ENCODE measurements at places on chromosomes 3 and 15.

DNA sequence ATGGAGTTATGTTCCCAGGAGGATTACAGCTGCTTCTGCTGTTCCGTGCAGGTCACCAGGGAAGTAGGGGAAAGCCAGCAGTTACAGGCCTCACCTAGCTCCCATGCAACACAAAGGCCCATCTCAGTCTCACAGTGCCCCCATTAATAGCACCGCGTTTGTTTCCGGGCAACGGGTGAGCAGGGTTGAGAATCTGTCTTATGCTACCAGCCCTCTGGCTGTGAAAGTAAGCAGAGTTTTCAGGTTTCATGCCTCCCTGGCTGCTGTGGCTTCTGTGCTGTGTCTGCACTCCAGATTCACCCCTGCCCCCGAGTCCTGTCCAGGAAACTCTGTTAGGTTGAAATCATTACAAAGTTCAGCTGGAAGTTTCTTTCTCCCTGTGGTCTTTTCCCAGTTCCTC, 254.4 kb upstream of the GPR149 start:
- DNase-seq, result no peak

- no peak for DNase-seq
Observed at GRCh38 chr3:44966795-44967278, 9.1 kb downstream of the ZDHHC3 start.

- DNase-seq, result no peak
Observed at GRCh38 chr15:99057697-99058420, 47.0 kb upstream of the SYNM start.

- no peak for DNase-seq
Observed at GRCh38 chr3:183317886-183318865, 65.1 kb downstream of the B3GNT5 start.

- no peak for DNase-seq
Observed at GRCh38 chr3:65004306-65004705, 316.5 kb upstream of the ADAMTS9 start.

DNA sequence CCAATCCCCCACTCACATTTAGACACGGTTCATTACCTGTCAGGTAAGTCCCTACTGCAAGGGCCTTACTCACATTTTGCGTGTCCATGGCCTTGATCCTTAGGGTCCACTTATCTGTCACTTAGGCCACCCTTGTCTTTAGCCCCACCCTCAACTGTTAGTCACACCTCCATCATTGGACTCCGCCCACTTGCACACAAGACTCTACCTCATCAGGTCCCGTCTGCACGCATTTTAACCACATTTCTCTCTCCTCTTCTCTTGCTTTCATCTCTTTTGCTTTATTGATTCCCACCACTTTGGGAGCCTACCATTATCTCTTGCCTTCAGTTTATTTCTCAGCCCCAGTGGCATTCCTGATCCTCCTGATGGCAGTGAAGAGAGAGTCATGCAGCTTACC, at the start of gene IQCF6:
Gene IQCF6 (minus strand): TSS at position 101 of the 400 bp plus-strand sequence. CDS start 13 bp downstream, at position 88.
- DNase-seq, result no peak

DNA sequence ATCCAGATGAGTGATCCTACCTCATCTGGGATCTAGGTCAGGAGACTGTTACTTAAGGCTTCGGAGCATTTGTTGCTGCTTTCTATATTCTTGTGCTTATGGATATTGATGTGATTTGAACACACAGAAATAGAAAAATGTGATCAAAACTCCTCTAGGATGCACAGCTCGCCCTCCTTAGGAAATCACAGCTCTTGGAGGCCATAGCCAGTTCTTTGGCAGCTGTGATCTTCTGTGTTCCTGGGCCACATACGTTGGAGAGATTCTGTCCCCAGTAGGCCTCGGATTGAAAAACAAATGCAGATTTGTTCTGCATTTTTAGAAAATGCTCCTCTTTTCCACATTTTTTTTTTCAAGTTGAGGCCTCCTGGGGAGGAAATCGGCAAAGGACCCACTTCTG, 437.4 kb upstream of the THBS1 start:
- DNase-seq, result no peak

- DNase-seq, result no peak
Observed at GRCh38 chr3:141686466-141687291, 51.4 kb upstream of the RNF7 start.

DNA sequence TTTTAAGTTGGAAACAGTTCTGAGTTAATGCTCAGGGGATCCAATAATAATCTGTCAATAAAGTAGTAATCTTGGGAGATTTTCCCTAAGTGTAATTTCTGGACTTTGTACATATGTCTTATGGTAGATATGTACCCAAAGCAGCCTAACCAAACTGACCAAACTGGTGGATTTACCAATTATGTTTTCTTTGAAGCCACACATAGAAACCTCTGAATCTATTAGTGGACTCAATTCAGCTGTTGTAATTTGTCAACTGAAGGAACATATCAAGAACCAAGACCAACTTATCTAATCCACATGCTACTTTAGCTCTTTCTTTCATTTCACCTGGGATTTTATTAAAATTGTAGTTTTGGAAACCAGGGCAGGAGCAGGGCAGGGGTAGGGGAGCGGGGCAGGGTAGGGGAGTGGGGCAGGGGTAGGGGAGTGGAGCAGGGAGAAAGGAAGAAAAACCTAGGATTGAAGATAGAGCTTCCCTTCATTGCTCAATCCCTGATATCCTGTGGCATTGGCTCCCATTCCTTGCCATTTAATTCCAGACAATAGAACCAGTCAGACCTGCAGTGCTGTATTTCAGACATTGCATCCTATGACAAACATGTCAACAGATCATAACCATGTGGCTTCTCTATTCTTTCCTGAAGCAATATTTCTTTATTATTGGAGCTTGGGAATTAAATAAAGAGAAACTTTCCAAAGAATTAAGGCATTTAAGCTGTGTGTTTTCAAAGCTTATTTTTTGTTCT, 101.8 kb downstream of the NFKBIZ start:
- no peak for DNase-seq

GRCh38 chr3:12833222-12834161, 7.9 kb downstream of the RPL32 start:
- no peak for DNase-seq

- no peak for DNase-seq
Observed at GRCh38 chr3:4730719-4731118, 237.6 kb downstream of the ITPR1 start.

- DNase-seq, result no peak
Observed at GRCh38 chr15:78840661-78841375, 29.6 kb upstream of the ADAMTS7 start.

GRCh38 chr3:170485294-170485693, 66.6 kb downstream of the CLDN11 start:
- no peak for DNase-seq

DNA sequence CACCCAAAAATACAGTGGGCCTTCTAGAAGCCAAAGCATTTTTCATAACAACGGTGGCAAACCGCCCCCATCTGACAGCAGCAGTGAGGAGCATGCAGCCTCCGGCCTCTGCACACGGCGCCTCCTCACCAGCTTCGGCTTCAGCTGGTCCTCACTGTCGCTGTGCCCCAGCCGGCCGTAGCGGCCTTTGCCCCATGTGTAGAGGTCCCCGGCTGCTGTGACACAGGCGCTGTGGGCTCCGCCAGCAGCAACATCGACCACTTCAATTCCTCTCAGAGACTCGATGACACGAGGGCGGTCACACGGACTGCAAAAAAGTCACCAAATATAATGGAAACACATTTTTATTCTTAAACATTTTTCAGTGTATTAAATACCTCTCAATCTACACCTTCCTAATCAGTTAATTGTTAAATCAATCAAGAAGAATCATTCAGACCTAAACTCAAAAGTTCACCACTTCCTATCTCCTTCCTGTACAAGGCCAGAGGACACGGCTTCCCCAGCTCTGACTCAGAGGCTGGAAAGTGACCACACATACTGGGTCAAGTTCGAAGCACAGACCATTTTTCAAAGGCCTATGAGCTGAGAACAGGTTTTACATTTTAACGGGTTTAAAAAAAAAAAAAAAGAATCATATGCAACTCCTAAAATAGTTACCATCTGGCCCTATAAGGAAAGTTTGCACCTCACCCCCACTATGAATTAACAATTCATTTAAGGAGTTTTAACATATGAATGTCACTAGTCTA, 33.6 kb upstream of the OCA2 start:
- peak; percentile 26 for DNase-seq

DNA sequence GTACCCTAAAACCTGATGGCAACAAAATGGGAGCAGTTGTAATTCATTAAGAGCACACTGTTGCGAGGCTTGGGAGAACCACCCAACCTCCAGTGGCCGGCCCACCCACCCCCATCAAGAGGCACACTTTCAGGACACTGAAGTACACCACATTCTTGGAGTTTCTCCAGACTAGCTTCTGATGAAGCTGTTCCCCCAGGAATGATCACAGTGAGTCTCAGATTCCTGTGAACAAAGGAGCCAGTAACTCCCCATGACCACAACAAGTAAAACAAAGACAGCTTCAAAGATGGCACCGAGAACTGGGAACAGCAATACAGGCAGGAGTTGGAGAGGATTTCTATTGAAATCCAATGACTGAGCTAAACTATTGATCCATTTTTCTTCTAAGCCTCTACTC, 126.0 kb downstream of the ST8SIA2 start:
- DNase-seq, result no peak

DNA sequence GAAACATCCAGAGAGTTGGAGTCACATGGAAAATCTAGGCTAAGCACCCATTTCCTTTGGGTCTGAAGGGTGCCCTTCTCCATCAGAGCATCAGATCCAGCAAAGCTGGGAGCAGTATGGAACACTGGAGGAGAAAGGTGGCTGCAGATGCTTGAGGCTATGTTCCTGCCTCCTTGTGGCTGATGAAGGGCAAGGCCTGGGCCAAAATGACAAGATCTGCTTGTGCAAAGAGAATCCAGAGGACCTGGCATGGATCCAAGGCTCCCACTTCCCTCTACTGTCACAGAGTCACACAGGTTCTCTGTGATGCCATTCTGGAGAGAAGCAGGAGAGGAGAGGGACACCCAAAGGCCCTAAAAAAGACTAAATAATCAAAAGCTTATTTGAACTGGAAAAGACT, 9.2 kb upstream of the ATP8B4 start:
- no peak for DNase-seq

DNA sequence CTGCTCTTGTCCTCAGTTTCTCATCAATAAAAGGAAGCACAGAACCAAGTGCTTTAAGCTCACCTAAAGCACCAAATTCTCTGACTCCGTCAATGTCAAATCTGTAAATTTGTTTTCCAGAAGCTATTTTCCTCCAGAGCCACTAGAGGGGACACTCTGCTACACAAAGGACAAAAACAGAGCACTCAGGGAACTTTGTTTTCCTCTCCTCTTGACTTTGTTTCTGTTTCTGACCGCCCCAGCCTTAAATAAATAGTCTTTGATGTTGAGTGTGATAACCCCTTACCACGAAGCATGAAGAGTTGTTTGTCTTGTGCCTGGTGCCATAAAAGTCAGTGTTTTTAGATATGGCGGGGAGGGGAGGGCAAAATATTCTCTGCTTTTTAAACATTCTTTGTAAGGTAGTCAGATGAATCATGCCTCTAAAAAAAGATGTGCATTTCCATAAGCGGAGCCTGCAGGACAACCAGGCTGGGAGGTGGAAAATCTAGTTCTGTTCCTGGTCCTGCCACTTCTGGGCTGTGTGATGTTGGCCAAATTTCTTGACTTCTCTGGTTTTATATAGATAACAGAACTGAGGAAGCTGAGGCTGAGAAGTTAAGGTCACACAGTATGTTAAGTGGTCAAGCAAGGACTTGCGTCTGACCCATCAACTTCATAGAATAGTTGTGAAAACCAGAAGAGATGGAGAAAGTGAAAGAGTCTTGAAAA, 7.3 kb upstream of the ZBTB38 start:
- peak; percentile 92 for DNase-seq

DNA sequence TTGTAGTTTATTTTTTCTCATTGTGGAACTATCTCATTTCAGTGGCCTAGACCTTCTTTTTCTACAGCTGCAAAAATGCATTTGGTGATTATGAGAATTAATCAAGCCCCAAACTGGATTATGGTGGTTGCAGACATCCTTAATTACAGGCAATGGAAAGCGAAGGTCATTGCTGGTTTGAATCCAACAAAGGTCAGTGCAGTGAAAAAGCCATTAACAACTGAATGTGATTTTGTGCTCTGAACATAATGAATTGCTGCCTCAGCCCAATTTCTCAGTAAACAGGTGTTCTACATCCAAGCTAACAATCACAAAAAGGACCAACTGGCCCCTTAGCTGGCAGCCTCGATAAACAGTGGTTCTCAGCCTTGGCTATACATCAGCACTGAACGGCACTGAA, 260.1 kb upstream of the DPPA4 start:
- no peak for DNase-seq

DNA sequence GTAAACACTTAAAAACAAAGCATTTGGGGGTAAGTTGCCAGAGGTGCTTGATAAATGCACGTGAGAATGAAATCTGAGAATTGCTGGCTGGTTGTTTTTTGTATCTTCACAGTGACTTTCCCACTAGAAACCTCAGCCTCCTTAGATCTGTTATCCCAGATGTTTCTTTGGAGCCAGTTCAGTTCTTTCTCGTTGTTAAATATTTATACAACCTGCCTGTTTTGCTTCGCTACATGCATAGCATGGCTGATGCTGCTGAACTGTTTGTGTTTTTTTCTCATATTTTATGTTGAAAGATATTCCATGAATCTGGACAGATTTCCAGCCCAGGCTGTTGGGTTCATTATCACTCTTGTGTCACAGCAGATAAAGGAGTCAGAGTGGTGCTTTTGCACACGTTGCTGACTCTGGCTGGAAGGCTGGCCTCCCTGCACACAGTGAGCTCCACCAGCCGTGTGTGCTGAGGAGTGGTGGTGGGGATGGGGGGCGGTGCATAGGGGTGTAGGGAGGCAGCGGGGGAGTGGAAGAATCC, 80.2 kb downstream of the ARNT2 start:
- no peak for DNase-seq

DNA sequence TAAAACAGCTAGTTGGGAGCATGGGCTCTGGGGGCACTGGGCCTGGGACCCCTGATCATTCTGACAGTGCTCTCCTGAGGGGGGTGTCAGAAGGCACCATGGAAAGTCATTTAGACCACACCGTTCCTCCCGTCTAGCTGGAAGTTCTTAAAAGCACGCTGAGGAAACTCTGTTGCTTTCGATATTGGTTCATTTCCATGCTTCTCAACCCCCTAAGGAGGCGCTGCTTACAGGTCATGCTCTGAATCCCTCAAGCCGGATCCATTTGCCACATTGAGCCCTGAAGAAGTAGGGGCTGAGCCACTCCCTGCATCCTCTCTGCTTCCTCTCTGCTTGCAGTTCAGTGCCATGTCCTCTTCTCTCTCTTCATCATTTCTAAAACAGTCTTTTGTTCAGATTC, 187.2 kb downstream of the CACNA2D3 start:
- no peak for DNase-seq
